ENCODE measurements at places on chromosomes 1 and 21.

- DNase-seq = no peak
Observed at GRCh38 chr1:108831225-108831624, 25.7 kb downstream of the AKNAD1 start.

- DNase-seq = no peak
Observed at GRCh38 chr1:193971595-193971994, 785.2 kb upstream of the B3GALT2 start.

GRCh38 chr21:27564684-27565301, 597.9 kb upstream of the ADAMTS5 start:
- peak; percentile 2 for DNase-seq

- DNase-seq = no peak
Observed at GRCh38 chr1:197156692-197157091, 10.2 kb upstream of the ASPM start.

DNA sequence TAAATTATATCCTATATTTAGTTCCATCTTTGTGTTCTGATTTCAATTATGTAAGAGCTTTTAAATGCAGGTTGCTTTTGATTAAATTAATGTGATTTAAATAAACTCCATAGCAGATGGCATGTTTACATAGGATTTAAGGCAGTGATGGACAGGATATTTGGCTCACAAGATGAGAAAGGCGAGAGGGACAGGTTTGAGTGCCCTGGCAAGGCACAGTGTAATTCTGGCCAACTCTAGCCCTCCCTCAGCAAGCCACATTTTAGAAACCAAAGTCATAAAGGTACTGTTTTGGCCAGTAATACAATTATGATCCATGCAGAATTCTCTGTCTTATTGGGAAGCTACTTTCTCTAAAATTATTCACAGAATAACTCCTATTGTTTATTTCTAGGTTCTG, 50.6 kb upstream of the C1orf146 start:
- no peak for DNase-seq
